ENCODE measurements at places on chromosomes 11 and 22. TPM values are rescaled to one million over a fixed set of nuclear protein-coding genes. Genes with fewer than 3 reads are reported as not detected.
A peak's percentile ranks its signal among the peaks of the same experiment; 100 is the strongest.

Gene FAM83F
- 2.0 TPM for polyA plus RNA-seq

Gene PHETA2
- 11.0 TPM for polyA plus RNA-seq

Gene TMEM86A
- 8.3 TPM for polyA plus RNA-seq

Gene SLC17A6
- polyA plus RNA-seq, result not detected

Gene CFAP68
- polyA plus RNA-seq, result 29.8 TPM

GRCh38 chr22:19986410-19987341 is 29.9 kb downstream of the ARVCF start:
- DNase-seq, result no peak

DNA sequence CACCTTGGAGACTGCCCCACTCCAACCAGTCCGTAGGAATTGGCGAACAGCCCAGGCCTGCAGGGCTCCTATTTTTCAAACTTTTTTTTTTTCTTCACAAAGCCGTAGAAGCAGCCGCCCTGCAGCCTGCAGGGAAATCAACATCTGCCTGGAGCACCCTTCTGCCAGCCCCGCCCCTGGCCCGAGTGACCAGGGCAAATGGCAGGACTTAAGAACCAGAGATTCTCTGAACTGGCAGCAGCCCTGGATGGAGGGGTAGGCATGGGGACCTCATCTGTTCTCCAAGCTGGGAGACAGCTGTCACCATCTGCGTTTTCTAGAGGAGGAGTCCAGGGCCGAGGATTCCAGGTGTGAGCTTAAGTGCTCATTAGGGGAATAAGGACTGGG is 5.6 kb downstream of the SCN2B start:
- DNase-seq, result no peak

DNA sequence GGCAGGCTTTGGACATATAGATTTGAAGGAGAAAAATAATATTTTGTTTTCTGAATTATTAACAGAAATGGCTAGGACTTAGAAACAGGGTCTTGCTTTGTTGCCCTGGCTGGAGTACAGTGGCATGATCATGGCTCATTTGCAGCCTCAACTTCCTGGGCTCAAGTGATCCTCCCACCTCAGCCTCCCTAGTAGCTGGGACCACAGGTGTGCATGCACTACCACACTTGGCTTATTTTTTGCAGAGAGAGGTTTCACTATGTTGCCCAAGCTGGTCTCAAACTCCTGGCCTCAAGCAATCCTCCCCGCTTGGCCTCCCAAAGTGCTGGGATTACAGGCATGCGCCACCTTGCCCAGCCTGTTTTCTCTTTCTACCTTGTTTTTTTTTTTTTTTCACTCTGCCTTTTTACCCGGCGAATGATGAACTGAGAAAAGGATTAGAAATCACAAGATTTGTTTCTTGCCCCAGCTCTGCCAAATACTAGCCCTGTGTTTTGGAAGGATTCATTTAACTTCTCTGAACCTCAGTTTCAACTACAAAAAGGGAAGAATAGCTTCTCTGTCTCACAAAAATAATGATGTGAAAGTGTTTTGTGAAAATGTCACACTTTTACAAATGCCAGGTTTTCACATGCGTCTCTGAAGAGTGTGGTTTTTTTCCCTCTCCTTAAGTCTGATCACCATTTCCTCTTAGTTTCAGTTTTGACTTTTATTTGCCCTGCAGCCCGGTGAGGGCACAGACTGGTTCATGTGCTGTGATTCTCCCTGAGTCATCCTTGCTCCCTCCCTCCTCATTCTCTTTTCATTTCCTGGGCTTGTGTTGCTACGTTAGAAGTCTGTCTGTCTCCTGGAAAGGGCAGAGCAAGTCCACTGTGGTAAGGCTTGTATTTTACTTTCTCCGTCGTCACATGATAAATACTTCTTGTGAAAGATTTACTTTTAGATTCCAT is 67.7 kb downstream of the BCL2L13 start:
- DNase-seq, result no peak

DNA sequence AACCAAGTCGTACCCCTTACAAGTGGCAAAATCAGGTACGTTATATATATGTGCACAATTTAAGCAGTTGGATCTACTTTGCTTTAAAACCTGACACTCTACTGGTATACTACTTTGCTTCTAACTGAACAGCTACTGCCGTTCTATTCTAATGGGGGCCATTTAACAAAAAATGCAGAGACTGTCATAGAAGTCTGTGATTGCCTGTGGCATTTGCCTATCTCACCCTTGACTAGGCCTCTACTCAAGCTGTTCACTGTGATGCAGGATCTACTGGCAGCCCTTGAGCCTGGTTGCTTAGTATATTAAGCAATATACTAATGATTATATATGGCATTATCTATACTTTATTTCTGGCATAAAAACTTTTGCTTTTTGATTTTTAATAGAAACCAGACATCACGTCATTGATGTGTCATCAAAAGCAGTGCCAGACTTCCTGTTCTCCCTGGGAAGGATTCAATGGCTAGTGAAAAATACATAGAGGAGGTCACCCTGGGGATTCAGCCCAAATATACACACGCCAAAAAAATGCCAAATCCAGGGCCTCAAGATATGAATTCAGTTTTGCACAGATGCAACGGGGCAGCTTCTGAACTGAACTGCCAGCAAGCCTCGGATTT is 40.0 kb upstream of the FIBIN start:
- no peak for DNase-seq

DNA sequence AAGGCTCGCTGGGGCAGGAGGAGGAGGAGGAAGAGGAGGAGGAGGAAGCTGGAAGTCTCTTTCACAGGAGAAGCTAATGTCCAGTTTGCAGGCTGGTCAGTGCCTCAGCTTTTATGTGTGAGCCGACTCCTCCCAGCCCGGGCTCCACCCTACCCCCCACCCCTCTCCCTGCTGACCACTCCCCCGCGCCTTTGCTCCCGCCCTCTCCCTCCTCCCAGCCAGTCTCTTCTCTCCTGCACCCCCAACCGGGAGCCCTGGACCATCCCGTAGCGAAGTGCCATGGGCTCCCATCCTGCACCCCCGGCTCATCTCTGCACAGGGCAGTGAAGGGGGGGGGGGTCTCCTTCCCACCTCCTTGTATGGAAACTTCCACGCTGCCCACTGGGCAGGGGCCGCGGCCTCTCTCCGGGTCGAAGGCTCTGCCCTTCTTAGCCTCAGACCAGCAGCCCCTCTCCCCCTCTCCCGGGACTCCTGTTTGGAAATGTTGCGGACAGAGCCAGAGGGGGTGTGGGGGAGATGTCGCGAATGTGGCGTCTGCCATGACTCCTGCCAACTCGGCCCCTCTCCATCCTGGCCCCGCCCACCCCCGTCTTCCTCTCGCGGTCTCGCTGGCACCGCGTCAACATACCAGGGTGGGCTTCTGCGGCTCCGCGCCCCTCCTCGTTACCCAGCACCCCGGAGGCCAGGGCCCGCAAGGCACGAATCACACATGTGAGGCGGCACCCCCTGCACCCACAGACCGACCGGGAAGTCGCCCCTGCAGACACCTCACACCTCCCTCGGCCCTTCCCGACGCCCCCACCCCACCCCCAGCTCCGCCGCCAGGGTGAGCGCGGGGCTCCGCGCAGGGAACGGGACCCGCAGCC is 1.8 kb downstream of the IGF2 start:
- peak; percentile 79 for DNase-seq

DNA sequence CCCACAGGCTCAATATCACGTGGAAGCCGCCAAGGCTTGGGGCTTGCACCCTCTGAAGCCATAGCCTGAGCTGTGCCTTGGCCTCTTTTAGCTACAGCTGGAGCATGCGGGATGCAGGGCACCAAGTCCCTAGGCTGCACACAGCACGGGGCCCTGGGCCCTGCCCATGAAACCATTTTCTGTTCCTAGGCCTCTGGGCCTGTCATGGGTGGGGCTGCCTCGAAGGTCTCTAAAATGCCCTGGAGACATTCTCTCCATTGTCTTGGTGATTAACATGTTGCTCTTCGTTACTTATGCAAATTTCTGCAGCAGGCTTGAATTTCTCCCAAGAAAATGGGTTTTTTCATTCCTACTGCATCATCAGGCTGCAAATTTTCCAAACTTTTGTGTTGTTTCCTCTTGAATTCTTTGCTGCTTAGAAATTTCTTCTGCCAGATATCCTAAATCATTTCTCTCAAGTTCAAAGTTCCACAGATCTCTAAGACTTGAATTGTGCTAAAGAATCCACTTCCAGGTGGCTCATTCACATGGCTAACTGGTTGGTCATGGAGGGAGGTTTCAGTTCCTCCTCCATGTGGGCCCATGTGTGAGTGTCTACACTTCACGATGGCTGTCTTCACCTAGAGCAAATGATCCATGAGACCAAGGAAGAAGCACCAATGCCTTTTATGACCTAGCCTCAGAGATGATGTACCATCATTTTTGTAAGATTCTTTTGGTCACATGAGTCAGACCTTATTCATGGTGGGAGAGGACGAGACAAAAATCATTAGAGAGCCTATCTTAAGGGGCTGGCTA is 7.4 kb upstream of the CREBZF start:
- no peak for DNase-seq

GRCh38 chr11:64745521-64746328 is 1.8 kb upstream of the RASGRP2 start:
- DNase-seq, result no peak

DNA sequence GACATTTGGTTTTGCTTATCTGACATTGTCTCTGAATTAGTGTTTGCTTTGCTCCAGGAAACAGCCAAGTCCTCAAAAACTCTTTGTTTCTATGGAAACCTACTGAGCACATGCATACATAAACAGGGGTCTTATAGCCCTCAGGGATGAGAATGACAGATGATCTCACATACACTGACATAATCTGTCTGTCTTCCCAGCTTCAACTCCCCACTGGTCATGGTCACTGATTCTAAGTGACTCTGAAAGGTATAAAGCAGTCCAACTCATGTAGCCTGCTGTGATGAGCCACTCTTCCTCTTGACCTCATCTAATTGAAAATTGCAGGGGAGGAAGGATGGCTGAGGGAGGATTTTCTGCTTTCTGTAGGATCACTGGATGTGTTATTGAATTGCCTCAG is 12.6 kb downstream of the ZNF143 start:
- DNase-seq, result peak; percentile 21

- no peak for DNase-seq
These were observed 1.5 kb downstream of the SYN3 start for GRCh38 chr22:33056690-33057089.

DNA sequence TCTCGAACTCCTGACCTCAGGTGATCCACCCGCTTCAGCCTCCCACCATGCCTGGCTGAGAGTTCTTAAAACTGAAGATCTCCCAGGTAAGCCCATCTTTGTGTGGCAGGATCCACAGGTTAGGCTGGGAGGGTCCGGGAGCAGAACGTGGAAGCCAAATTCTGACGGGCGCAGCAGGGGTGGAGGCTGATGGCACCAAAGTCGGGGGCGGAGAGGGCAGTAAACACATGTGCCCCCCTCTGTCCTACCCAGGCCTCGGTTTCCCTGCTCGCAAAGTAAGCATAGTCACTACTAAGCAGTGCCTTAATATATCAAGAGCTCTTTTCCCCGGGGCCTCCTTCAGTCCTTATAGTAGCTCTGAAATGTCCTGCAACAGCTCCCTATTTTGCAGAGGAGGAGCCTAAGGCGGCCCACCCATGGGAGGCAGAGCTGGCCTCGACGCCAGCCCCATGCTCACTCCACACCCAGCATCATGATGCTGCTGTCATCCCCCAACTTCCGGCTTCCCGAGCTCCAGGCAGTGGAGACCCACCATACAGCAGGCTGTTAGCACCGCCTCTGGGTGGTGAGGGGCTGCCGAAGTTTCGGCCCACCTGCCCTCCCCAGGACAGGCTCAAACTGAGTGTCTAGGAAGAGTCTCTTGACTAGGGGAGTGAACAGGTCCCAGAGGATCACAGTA is 230.0 kb downstream of the CTTN start:
- no peak for DNase-seq

- no peak for DNase-seq
These were observed 35.4 kb upstream of the GNAZ start for GRCh38 chr22:23034621-23035556.

- no peak for DNase-seq
These were observed 132.1 kb upstream of the BMAL1 start for GRCh38 chr11:13145461-13145860.

DNA sequence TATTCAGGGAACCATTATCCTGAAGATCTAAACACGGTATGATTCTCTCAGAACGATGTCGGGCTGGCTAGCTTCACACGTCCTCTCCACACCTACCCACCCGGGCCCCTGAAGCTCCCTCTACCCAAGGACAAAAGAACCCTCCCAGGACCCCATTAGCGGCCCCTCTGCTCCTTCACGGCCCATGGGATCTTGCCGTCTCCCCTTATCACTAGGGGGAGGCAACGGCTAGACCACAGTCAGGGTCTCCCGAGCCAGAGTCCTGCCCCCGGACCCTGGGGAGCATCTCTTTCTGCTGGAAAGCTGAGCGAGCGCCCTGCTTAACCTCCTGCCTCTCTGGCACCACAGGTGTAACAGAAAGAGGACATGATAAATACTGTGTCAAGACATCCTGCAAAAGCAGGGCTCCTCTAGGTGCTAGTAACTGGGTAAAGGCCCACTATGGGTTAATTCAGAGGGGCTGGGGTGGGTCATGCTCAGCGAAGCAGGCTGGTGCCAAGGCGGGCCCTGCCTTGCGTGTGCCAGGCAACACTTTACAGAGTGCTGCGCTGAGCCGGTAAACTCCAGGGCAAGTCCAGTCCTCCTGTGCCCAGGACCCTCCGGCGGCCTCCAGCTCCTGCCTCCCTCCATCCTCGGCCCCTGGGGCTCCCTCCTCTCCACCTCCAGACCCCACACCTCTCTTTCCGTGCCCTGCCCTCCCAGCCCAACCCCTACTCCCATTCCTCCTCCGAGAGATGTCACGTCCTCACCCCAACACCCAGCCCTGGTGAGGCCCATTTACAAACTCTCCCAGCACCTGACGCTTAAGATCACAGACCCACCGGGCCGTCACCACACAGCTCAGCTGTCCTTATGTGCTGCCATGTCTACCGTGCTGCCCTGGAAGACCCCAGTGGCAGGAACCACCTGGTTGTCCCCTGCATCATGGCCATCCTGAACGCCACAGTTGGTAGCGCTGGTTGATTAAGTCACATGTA is 3.0 kb downstream of the TOLLIP start:
- no peak for DNase-seq

Measured in left renal pelvis (tissue), 4 donors.